ENCODE measurements at places on chromosomes 4 and X.

DNA sequence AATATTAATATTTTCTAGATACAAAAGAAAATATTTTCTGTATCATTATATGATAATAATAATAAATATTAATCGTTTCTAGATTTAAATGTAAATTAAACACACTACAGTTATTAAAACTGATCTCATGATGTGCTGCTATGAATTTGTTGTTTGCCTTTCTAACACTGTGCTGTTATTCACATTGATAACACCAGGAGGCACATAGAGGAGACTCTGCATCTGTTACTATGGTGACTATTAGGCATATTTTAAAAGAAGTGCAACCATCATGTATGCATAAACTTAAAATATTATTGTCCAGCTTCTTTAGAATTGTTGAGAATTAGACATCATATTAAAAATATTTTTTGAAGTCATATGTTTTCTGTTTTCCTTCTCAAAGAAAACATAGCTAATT, 11.8 kb upstream of the PDGFC start:
- DNase-seq, result no peak

- no peak for DNase-seq
Observed at GRCh38 chrX:126985027-126985426, 165.5 kb downstream of the PRR32 start.

DNA sequence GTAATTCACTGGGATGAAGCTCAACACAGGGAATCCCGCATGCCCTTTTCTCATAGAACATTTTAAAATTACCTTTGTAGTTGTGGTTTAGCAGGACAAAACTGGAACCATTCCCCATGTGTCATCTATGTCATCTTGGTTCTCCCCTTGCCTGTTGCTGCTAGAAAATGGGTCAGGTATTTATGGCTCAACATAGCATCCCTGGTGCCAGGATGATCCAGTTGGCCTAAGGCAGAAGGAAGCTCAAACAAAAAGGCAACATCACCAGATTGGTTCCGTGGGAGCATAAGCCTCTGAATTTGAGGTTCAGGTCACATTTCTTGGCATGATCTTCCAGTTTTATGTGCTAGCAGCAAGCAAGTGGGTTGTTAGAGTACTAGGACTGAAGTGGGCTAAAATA, 552.6 kb upstream of the BOD1L1 start:
- DNase-seq, result no peak

DNA sequence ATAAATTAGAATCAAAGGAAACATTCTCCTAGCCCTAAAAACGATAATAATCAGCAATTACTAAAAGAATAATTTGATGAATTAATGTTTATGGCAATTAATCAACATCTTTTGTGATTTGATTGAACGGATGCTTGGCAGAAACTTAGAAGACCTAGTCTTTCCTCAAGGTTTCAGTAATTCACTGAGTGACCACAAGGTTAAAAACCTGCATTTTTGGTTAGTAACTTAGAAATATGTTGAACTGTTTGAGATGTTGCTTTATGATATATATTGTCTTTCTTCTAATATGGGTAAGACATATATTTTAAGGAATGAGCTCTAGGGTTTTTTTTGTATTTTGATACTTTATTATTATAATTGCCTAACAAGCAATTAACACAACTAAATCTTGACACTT, 793.0 kb upstream of the NDST4 start:
- no peak for DNase-seq

DNA sequence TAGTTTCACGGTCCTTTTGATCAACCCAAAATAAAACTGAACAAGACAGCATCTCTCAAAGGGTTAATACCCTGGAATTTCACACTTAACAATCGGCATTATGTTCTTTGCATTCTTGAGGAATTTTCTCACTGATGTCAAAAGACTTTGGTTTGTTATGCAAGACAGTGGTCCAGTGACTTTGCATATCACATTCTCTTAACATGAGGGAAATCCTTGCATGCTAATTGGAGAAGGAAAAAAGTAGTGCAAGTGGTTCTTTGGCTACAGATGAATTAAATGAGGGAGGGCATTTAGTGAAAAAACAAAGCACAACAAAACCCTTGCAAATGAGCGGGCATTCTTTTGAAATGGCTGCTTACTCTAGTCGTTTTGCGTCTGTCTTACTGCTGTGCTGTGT, 105.1 kb upstream of the LIMCH1 start:
- DNase-seq, result no peak

DNA sequence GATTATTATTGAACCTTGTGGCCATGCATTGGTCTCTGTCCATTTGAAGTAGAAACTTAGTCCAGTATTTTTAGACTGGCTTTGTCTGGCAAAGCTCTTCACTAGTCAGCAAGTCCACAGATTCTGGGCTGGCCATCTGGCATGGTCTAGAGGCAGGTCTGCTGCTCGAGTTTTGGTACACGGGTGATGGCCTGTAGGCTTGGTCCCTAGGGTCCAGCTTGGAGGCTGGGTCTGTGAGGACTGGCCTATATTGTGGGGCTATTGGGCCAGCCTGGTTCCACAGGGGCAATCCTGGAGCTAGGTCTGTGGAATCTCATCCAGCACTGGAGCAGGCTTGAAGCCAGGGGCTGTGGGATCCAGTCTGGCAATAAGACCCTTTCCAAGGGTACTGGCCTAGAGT, 607.6 kb upstream of the KLHL4 start:
- no peak for DNase-seq

DNA sequence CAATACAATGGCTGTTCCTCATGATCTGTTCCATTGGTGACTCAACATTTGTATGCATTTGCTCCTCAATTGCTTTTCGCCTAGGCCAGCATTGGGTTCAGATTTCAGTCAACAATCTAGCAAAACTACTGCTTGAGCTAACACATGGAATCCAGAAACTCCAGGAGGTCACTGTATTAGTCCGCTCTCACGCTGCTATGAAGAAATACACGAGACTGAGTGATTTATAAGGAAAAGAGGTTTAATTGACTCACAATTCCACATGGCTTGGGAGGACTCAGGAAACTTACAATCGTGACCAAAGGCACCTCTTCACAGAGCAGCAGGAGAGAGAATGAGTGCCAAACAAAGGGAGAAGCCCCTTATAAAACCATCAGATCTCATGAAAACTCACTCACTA, 67.1 kb downstream of the RXFP1 start:
- no peak for DNase-seq

DNA sequence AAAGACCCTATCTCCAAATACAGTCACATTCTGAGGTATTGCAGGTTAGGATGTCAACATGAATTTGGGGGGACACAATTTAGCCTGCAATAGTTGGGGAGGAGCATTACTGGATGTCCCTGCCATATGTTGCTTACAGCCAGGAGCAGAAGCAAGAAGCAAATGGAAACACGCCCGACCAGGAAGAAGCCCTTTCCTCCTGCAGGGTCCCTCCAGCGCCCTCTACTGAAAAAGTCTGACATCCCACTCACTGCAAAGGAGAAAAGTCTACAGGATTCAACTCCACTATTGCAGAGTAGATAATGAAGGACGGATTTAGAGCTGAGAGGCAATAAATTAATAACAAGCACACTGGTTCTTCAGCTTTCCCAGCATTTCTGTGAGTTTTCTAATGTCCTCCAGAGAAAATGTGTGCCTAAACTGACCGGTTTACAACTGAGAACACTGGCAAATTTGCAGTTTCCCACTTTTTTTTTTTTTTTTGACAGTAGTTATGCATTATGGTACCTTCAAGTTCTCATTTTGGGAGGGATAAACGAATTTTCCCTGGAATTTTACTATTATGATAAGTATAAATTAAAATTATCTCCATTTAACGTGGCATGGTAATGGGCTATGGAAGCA, 31.7 kb downstream of the COQ2 start:
- DNase-seq, result peak; percentile 82

DNA sequence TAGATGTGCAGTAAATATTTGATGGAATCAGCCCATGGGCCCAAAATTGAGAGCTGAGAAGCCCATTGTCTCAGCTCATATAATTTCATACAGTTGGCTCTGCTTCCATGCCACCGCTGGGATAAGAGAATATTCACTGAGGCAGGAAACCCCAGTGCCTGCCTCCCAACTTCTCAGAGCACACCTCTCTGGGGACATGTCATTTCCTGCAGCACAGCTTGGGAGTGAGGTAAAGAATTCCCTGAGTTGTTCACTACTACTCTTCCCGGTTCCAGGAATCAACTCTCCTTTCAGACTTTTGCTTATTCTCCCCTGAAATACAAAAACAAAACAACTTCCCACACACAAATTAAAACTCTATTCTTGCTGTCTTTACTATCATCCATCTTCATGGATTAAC, 389.3 kb downstream of the MAPK10 start:
- no peak for DNase-seq

GRCh38 chr4:174933083-174933482, 14.9 kb downstream of the ADAM29 start:
- no peak for DNase-seq

DNA sequence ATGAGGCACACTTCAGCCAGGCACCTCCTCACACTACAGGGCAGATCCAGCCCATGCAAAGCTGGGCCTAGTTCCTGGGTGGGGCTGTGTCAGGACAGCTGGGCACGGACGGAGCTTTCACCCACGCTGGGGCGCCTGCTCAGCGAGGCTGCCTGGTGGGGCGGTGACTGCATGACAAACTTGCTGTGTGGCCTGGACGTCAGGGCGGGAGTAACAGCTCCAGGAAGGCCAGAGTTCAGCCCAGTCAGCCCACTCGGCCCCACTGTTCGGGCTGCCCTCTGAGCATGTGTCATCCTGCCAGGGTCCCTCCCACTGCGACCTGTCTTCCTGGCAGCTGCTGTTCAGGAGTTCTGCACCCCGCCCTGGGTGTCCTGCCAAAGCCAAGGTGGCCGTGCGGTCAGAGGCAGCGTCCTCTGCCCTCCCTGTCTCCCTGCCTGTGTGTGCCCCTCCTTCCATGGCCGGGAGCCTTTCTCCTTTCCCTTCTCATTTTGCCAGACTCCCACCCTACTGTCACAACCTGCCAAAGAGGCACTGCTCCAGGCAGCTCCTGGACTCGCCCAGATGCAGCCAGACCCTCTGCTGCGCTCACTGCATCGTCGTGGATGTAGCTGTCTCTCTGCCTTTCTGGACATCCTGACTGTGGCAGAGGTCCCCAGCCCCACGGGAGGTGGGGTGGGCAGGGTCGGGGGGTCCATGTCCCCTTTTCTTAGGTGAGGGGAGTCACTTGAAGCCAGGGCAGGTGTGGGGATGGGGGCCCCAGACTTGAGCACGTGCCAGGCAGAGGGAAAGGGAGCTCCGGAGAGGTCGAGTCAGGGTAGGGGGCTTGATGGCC, 33.0 kb upstream of the KIAA0232 start:
- no peak for DNase-seq

GRCh38 chr4:83250687-83251446, 33.7 kb downstream of the COQ2 start:
- no peak for DNase-seq

GRCh38 chr4:147682755-147683154, 1.2 kb downstream of the PRMT9 start:
- DNase-seq, result no peak

DNA sequence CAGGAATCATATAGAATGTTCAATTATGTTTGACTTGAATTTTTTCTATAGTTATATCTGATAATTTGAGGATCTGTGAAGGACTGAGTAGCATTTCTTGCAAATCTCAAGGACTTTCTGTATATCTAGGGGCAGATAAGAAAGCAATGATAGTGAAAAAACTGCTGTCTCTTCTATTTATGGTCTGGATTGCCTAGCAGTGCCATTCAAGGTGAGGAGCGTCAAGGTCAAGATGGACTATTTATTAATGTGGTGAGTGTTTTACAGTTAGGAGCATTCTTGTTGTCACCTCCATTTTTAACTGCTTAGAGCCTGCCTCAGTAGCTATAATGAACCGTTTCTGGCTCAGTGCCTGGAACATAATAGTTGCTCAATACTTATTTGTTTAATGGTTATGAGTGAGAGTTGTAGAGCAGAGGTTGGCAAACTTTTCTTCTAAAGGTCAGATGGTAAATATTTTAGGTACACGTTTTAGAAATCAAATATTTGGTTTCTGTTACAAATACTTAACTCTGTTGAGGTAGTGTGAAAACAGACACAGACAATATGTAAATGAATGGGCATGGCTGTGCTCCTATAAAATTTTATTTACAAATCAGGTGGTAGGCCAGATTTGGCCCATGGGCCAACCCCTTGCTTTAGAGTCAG, 523.2 kb upstream of the IGFBP7 start:
- DNase-seq, result no peak

DNA sequence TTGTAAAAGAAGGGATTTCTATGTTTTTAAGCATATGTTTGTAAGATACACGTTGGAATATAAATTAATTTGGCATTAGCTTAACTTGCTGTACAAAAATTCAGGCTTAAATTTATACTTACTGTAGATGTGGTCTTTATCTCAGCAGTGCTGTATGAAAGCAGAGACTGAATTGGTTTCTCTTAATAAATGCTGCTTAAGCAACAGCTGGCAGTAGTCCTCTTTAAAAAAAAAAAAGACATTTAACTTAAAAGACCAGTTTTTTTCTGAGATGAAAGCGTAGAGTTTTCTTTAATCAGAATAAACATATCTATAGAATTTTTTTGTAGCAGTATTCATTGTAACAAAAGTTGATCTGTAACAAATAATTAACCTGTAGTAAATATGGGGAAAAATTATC, 124.6 kb downstream of the RAP1GDS1 start:
- no peak for DNase-seq

DNA sequence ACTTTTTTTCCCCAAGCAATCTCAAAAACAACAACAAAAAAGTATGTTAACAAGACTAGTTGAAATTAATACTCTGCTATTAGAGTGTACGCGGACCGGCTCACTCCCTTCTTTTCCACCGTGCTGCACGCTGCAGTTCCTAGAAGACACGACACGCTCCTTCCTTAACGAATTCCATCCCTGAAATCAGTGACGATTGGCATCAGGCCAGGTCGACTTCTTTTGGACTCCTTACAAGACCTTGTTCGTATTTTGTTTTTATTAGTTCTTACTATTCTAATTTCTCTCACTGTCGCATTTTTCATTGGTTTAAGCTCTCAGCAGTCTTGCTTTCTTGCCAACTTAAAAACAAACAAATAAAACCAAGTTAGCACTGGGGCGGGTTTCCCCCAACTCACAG, 175.8 kb upstream of the PITX2 start:
- no peak for DNase-seq

DNA sequence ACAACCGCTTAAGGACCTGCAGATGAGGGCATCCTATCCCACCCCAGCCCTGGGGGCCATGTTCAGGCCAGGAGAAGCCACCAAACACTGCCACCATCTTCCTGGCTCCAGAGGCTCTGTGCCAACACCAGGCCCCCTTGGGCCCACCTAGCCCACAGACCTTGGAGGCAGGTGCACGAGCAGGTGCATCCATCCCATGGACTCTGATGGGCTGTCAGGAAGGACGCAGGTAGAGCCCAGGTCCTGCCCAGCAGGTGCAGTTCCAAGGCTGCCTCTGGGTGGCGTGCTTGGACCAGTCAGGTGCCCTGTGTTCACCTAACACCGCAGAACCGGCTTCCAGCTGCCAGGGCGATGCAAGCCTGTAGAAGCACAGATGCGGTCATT, 22.8 kb upstream of the PDE6B start:
- no peak for DNase-seq

DNA sequence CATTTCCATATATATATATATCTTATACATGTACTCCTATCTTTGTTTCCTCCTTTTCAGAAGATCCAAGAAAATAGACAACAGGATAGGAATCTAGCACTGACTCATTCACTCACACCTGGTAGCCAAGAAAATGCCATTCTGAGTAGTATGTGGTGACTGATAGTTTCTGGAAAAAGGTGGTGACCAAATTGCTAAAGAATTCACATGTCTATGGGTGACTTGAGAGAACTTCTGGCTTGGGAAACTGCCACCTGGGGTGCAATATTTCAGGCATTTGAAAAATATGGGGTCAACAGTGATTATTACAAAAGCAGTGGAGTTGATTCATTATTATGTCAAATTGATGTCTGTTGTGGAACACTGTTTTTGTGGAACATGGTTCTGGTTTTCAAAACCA, 605.1 kb downstream of the PCDH18 start:
- DNase-seq, result no peak
